ENCODE measurements at places on chromosomes 2 and 18.

GRCh38 chr2:102103284-102103683 lies 39.3 kb upstream of the IL1R1 start:
- no peak for DNase-seq

DNA sequence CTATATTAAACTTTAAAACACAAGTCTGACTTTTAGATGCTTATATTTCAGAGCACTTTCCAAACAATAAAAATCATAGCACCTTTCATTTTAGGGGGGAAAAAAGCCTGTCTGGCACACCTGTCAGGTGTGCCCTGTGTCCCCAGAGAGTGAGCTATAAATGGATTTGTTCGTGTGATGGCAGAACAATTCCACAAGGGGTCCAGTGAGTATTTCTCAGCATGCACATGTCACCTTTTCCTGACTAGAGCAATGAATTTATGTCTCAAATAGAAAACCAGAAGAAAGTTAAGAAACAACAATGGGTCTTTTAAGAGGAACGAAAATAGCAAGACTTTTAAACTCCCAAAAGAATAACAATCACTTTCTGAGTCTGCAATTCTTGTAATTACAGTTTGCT lies 55.9 kb downstream of the ACVR1C start:
- no peak for DNase-seq

DNA sequence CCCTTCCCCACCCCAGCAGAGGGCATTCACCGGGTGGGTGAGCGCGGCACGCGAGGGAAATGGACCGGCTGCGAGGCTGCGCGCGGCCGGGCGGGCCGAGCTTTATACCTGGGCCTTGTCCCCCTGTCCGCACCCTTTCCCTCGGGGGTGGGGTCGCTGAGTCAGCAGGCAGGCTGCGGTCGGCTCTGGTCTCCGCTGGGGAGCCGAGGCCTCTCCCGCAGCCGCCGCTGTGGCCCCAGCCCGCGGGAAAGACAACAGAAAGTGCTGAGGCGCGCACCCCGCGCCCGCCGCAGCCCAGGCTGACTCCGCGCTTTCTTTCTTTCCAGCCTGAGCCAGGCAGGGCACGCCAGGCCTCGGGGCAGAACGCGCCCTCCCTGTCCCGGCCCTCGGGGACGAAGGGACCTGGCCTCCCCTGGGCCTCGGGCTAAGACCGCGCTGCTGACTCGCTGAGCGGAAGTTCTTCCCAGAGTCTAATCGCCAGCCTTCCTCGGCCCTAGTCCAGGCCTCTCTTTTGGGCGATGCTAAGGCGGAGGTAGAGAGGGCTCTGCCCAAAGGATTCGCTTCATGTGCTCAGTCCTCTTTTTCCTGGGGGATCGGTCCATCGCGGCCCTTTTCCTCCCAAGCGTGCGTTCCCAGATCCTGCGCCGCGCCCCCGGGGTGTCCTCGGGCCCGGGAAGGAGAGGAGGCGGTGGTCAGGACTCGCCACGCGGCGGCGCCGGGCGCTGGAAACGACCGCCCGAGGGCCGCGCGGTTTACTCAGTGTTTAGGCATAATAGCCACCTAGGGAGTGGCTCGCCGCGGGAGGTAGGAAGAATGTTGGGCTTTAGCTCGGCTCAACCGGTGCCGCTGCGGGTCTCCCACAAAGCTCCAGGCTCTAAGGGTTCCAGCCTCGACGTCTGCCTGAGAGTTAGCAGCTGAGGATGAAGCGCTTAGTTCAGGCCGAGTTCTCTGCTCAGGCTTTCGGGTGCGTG lies at the start of gene CRYBA2:
CRYBA2 (minus strand) TSS at position 78 of the 971 bp plus-strand sequence. CDS start 246 bp downstream, outside the sequence.
- no peak for DNase-seq

GRCh38 chr2:1665761-1666505 lies 78.4 kb downstream of the PXDN start:
- no peak for DNase-seq

GRCh38 chr2:157420771-157421323 lies 23.0 kb downstream of the CYTIP start:
- peak; percentile 95 for DNase-seq

DNA sequence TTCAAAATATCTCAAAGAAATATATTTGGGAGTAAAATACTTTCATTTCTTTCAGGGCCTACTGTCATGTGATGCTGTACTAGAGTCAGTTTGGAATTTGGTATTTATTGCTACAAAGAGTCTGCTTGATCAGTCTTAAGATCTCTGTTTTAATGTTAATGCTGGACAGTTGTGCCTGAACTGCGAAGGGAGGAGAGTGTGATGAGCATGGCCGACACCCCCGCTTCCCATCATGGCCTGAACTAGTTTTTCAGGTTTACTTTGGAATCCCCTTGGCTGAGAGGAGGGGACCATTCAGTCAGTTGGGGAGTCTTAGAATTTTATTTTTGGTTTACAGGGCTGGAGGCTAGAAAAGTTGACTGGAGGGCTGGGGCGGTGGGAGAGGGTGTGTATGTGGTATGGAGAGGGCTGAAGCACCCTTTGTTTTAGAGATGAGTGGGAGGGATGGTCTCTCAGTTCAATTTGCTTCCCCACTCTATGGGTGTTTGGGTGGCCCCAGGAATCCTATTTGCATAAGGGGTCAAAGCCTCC lies 20.9 kb upstream of the TEX44 start:
- no peak for DNase-seq

- no peak for DNase-seq
Observed at GRCh38 chr2:41000906-41001305, 549.0 kb upstream of the SLC8A1 start.

- no peak for DNase-seq
Observed at GRCh38 chr18:62754026-62754425, 38.7 kb downstream of the PHLPP1 start.

DNA sequence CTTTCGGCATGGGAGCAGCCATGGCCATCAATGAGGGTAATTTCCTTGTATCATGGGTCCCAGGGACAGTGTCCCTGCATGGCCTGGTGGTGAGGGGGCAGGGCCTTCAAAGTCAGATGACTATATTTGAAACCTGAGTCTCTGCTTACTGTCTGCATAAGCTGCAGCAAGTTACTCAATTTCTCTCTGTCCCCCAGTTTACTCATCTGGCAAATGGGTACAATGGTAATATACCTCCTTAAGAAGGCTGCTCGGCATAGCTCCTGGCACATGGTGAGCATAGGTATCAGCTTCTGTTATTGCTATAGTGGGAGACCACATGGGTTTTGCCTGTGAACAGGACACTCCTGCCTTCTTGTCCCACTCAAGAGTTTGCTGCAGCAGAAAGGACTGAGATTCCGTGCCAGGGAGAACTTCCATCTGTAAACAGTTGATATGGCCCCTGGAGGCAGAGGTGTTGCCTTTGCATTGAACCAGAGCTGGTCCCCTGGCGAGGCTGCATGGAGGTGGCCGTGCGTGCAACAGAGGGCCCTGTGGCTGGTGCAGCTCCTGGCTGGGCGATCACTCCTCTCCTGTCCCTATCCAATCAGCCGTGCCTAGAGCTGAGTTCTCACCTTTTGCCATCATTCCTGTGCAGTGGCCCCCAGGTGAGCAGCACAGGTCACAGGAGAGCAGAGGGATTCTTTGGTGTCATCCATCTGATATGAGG lies 22.7 kb upstream of the IGFBP5 start:
- no peak for DNase-seq

- no peak for DNase-seq
Observed at GRCh38 chr2:17857021-17857420, 21.4 kb upstream of the KCNS3 start.

DNA sequence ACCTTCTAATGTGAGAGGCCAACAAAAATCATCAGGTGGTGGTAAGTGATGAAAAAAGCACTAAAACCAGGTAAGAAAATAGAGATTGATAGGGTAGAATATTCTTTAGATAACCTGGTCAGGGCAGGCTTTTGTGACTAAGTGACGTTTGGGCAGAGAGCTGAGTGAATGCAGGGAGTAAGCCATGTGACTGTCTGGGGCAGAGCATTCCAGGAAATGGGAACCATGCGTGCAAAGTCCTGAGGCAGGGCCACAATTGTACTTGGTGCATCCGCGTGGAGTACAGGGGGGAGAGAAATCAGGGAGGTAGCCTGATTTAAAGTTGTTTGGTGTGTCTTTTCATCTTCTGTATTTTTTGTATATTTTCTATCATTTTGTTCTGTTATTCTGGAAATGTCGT lies 102.5 kb downstream of the LYPD6B start:
- no peak for DNase-seq

DNA sequence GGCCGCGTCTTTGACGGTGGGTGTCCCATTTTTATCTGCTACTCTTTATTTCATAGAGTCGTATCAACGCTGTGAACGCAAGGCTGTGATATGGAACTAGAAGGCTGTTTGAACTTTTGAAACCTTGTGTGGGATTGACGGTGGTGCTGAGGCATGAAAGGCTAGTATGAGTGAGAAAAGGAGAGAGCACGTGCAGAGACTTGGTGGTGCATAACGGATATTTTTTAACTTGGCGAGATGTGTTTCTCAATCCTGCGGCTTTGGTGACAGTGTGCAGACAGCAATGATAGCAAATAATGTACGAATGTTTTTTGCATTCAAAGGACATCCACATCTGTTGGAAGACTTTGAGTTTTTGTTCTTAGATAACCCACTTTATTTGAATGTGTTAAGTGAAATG lies 6.2 kb downstream of the HES6 start:
- no peak for DNase-seq

GRCh38 chr2:240705204-240705791 lies 13.6 kb downstream of the AQP12A start:
- DNase-seq = peak; percentile 17

GRCh38 chr2:118014492-118014824 lies 588 bp upstream of the CCDC93 start:
- DNase-seq = no peak

All from hematopoietic multipotent progenitor cell (in vitro differentiated cells).